Mucosa of gallbladder (tissue), 1 donor: ENCODE measurements at places on chromosomes 3 and 15. TPM values are rescaled to one million over a fixed set of nuclear protein-coding genes. Genes with fewer than 3 reads are reported as not detected.

Gene CPN2
- total RNA-seq: 0.12 TPM

Gene XPC
- 33.3 TPM for total RNA-seq

DNA sequence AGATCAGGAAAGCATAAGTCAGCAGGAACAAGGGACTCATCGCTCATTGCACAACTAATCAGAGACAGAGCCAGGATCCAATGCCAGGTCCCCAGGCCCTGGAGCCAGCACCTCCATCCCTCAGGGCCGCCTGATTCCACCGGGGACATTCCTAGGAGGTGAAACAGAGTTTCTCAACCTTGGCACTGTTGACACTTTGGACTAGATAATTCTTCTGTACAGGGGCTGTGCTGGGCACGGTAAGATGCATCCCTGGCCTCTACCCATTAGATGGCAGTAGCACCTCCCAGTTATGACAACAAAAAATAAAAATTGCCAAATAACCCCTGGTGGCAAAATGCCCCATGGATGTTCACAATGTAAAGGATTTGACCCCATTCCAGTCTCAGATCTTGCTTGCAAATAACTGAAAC, 127.7 kb downstream of the MTHFS start:
- no peak for DNase-seq

DNA sequence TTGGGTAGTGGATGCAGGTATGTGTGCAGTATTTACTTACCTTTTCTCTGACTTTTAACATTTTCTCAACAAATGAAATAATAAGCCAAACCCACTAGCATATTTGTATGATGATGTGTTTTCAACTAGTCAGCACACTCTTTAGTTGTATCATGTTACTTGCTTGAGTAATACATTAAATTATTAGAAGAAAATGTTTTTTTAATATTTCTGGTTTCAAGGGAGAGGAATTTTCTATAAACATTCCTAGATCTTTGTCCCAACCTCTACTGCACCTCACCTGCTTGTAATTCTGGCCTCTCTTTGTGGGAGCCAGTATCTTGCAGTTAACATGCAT, 161.8 kb upstream of the CBLB start:
- no peak for DNase-seq
